ENCODE measurements at places on chromosomes 11 and 22.

DNA sequence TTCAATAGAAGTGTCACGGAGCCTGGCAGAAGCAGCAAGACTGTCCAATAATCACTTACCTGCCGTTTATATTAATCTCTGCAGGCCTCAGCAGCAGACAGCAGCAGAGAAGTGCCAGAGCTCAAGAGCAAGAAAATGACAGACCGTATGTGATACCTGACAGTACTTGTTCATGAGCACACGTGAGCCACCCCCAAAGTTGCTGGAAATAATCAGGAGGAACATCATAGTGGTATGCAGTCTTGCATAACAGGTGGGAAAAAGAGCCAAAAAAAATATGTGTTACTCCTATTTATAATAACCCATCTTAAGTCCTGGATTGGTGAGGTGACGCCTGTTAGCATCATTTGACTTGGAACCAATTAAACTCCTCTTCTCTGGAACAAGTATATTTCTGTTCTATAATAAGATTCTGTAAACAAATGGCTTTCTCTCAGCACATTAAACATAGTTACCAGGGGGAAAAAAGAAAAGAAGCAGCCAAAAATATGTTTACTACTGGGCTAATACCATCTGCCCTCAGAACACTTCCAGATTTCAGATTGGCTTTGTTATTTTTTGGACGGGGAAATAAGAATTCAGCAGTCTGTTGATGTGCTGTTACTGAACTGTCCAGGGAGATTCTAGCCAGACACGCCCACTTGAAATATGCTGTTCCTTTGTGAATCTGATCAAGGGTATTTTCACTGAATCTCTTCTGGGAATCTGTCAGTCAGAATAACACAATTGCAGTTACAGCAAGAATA, 7.9 kb upstream of the SLN start:
- no peak for DNase-seq

DNA sequence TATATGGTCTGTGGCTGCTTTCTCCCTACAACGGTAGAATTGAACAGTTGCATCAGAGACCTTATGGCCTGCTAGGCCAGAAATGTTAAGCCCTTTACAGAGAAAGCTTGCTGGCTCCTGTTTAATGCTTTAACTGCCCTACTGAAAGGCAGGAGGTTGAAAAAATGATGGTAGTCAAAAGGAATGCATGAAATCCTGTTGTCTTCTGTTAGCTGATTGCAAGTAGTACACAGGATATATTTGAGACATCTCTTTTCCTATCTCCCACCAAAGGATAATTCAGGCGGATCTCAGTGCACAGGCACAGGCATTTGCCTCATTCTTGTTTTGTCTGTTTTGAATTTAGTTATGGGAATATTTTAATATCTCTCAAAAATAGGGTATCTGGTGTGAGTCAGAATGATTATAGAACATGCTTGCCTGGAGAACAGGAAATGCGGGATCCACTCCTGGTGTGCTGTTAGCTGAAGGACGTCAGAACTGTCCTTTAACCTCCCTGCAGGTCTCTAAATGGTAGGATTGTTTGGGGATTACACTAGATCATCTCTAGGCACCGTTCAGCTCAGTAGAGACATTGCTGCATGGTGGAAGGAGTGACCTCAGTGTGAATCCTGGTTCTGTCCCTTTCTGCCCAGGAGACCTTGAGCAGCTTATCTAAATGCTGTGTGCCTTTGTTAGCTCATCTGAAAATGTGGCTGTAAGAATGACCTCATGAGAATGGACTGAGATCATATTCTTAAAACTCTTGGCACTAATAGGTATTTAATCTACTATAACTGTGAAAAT, 49.5 kb downstream of the PACS1 start:
- no peak for DNase-seq

DNA sequence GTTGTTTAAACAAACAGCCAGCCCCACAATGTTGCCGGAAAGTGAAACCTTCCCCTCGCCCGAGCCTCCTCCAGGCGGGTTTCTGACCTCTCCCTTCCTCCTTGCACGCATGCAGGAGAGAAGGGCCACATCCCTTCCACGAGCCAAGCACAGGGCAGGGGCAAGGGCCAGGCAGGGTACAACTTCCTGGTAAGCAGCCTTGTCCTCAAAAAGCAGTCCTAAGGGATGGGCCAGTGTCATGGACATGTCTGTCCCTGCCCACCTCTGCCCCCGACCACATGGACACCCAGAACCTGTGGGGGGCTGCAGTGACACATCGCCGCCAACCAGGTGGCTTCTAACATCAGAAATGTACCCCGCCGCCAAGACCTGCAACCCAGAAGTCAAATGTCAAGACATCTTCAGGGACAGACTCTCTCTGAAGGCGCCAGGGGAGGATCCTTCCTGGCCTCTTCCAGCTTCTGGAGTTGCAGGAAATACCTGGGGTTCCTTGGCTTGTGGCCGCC, 145.3 kb downstream of the CRYBB2 start:
- DNase-seq, result no peak

DNA sequence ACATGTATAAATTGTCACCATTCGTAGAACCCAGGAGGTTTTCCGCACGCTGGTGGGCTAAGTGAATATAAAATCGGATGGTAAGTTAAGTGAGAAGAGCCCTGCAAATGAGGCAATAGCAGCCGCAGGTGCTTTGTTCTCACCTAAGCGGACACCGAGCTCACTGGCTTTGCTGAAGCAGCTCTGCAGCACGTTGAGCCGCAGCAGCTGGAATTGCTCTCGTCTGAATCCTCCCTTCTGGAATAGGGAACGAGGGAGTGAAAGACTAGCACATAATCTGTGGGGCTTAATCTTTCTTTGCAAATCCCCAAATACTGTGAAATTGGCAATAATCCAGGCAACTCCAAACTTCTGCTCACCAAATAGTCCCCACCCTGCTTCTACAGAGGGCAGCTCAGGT, 488.1 kb downstream of the NTM start:
- no peak for DNase-seq

GRCh38 chr22:24208012-24208749, 26.9 kb downstream of the SUSD2 start:
- no peak for DNase-seq

GRCh38 chr22:40819599-40820140, 524 bp upstream of the SLC25A17 start:
- DNase-seq, result no peak
